Nephron progenitor cell (in vitro differentiated cells): ENCODE measurements at places on chromosomes 7 and 10.

DNA sequence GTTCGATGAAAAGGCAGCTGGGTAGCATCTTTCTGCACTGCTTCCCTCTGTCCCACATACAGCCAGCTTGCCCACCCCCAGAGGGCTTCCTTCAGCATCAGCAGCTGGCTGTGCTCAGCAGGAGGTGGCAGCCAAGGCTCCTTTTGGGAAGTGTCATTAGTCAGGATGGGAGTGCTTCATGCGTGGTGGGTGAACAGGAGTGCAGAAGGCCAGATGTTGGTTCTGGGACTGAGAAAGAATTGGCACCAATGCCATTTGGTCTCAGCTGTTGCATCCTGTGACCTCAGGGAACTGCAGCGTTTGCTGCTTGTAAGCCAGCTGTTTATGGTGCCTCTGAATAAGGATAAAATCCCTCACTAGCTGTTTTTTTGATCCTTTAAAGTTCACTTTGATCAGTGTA is 131.1 kb upstream of the SORCS3 start:
- no peak for DNase-seq

- DNase-seq, result no peak
Observed at GRCh38 chr10:100163704-100164621, 21.9 kb downstream of the ERLIN1 start.

GRCh38 chr7:95586951-95587301 is 9.4 kb downstream of the PDK4 start:
- DNase-seq, result no peak

DNA sequence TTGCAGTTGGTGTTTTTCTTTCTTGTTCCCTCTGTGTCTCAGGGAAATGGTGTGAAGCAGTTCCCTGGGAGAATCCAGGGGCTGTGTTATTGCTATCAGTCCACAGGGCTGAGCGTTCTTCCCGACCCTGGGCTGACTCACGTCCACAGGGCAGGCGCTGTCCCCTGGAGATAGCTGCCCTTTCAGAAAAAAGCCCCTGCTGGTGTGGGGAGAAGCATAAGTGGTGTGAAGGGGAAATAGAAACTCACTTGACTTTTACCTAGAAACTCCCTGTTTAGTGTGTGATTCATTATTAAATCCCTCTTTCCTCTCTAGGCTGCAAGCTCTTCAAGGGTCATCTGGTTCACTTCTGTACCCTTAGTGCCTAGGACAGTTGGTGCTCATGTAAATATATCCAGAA is 63.3 kb upstream of the SMNDC1 start:
- no peak for DNase-seq

DNA sequence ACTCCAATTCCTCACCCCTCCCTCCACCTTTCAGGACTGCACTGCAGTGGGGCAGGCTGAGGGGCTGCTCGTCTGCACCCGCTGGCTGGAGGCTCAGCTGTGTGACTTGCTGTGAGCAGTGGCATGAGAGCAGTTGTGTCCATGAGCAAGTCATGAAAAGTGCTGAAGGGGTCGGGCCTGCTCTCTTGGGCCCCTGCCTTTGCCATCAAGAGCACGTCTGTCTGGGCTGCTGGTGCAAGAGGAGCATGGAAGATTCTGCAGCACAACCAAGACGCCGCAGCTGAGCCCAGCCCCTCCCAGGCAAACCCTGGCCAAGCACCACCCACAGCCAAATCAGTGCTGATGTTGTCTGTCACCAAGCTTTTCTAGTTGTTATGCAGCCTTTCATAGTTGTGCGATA is 284.3 kb downstream of the TCERG1L start:
- DNase-seq, result no peak

- DNase-seq, result no peak
Observed at GRCh38 chr10:51860257-51860656, 160.9 kb upstream of the CSTF2T start.
